Type B pancreatic cell (in vitro differentiated cells): ENCODE measurements at places on chromosomes 5 and 9. TPM values are rescaled to one million over a fixed set of nuclear protein-coding genes. Genes with fewer than 3 reads are reported as not detected.

- peaks cover 26% of the 10 kb centered on the region for H3K36me3 ChIP-seq
- no peaks in the 10 kb centered on the region for H3K27me3 ChIP-seq
- H3K27ac ChIP-seq = no peak overlapping the region
These were observed 12.4 kb downstream of the POLK start for GRCh38 chr5:75524071-75524470.

DNA sequence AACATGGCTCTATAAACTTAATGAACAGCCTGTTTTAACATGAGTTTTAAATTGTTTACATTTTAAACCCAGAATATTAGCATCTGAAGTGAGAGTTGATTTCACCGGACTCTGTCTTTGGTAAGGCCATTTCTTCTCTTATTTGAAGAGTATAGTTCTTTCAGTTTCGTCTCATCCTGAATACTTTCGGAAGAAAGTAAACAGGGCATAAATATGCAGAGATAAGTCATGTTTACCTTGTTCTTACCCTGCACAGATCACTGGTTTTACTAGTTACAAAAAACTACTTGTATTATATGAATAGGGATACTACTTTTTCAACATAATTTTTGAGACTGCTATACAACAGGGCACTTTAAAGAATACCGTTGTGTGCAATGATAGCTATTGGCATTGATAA lies 656.3 kb upstream of the ZNF608 start:
- DNase-seq = no peak
- H3K4me1 ChIP-seq = peaks cover 10% of the 10 kb centered on the region
- H3K27me3 ChIP-seq = no peaks in the 10 kb centered on the region
- H3K36me3 ChIP-seq = peaks cover 3% of the 10 kb centered on the region
- H3K4me3 ChIP-seq = peak overlapping the region; percentile 53

- H3K4me1 ChIP-seq = peaks cover 7% of the 10 kb centered on the region
- no peaks in the 10 kb centered on the region for H3K27me3 ChIP-seq
- H3K27ac ChIP-seq = no peak overlapping the region
- no peak overlapping the region for H3K4me3 ChIP-seq
- H3K36me3 ChIP-seq = peaks cover 4% of the 10 kb centered on the region
- no peak for DNase-seq
These were observed 90.1 kb downstream of the COL5A1 start for GRCh38 chr9:134731497-134732391.

DNA sequence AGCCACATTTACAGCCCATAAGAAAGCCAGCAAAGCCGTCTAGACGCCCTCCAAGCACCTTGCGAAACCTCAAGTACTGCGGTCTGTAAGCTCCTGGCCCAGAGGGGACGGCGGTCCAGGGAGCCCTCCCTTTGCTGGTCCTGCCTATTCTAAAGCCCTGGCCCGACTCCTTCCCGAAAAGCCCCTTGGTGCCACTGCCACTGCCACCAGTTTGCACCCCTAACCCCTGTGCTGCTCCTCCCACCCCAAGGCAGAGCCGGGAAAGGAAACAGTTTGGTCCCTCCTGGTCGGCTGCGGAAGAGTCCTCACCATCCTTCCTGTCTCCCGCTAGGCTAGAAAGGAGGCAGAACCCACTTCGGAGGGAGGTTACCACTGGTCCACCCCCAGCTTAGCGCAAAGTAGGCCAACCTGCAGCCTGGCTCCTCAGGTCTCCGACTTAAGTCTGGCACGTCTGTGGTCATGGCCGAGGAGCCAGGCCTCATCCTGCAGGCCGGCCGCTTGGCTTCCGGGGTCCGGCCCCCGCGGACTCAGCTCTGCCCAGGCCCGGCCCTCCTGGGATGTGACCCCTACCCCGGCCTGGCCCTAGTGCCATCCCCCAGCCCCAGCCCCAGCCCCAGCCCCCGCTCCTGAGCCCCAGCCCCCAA lies 916 bp downstream of the TOR1A start:
- H3K27ac ChIP-seq = no peak overlapping the region
- peaks cover 12% of the 10 kb centered on the region for H3K36me3 ChIP-seq
- H3K4me3 ChIP-seq = peak overlapping the region; percentile 92
- no peaks in the 10 kb centered on the region for H3K27me3 ChIP-seq
- peaks cover 10% of the 10 kb centered on the region for H3K4me1 ChIP-seq
- no peak for DNase-seq

GRCh38 chr9:108134486-108135128 lies 645.0 kb upstream of the KLF4 start:
- H3K36me3 ChIP-seq = no peaks in the 10 kb centered on the region
- H3K27me3 ChIP-seq = no peaks in the 10 kb centered on the region
- no peak for DNase-seq

GRCh38 chr9:36136894-36137391 lies 410 bp downstream of the GLIPR2 start:
- DNase-seq = no peak
- peak overlapping the region; percentile 82 for H3K27ac ChIP-seq
- peaks cover 56% of the 10 kb centered on the region for H3K27me3 ChIP-seq

DNA sequence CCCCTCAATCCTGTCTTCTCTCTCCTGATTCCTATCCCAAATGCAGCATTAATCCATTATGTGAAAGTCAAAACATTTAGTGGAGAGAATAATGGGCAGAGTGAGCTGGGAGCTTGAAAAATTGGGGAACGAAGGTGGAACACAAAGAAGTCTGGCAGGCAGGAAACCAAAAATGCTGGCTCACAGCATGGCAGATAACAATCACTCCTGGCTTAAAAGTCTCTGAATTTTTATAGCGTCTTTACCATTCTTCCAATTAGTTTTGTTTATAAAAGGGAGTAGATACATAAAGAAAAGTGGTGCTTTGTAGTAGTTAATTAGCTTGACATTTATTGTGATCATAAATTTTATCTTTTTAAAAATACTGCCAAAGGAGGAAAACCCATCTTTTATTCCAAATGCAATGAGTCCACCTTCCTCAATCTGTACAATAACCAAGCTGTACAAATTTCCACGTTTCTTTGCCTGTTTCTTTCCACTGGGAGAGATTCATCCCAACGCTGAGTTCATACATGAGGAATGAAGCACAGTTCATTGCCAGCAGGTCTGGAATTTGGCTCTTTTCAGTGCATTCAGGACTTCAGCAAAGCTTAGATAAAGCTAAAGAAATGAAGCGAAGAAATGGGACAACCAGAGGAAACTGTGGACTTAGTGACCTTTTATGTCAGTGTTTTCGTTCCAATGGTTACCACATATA lies 174.7 kb downstream of the HMHB1 start:
- H3K4me1 ChIP-seq = peaks cover 6% of the 10 kb centered on the region
- H3K4me3 ChIP-seq = no peak overlapping the region
- H3K36me3 ChIP-seq = peaks cover 4% of the 10 kb centered on the region
- peak overlapping the region; percentile 22 for H3K27ac ChIP-seq
- peaks cover 5% of the 10 kb centered on the region for H3K27me3 ChIP-seq

DNA sequence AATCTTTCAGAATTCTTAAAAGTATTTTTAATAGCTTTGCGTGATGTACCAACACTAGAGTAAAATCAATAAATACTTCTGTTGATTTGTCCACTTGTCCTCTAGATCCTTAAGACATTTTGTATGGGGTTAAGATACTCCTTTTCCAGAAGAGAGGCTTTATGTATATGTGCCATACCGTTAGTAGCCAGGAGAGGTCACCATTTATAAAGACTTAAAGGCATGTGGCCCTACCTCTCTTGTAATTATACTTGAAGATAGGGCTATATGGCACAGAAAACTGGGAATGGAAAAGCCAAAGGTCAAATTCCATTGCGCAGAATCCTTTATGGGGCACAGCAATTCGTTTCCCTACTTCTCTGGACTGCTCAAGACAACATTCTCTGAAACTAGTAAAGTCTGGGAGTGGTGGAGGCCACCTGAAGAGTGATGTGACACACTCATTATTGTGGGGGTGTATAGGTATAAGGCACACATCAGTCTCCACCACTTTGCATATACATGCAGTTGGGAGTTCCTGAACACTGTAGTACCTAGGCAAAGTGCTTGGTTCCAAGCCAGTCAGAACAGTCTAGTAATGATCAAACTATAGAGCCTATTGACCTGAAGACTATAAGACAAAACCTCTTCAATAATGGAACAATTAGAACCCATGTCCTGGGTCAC lies 140.1 kb upstream of the FBXL17 start:
- H3K27me3 ChIP-seq = peaks cover 45% of the 10 kb centered on the region
- H3K4me1 ChIP-seq = peaks cover 20% of the 10 kb centered on the region
- no peaks in the 10 kb centered on the region for H3K36me3 ChIP-seq
- H3K4me3 ChIP-seq = no peak overlapping the region
- H3K27ac ChIP-seq = no peak overlapping the region

DNA sequence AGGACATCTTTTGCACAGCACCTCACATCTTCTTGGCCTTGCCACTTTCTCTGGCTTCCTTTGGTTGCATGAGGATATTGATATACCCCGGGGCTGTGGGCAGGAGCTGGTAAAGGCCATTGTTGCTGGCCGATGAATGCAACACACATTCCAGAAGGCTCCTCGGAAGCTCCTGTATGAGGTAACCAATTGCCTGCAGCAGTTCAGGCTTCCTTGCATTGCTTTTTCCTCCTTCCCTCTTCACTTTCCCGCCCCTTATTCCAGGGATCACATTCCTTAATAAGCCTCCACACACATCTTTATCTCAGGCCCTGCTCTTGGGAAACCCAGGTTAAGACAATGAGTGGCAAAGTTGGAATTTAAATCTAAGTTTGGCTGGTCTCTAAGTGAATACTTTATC lies 505.4 kb upstream of the CLINT1 start:
- H3K4me3 ChIP-seq = no peak overlapping the region
- no peaks in the 10 kb centered on the region for H3K36me3 ChIP-seq
- H3K27ac ChIP-seq = no peak overlapping the region
- no peaks in the 10 kb centered on the region for H3K27me3 ChIP-seq
- H3K4me1 ChIP-seq = no peaks in the 10 kb centered on the region
- no peak for DNase-seq

- H3K4me3 ChIP-seq = no peak overlapping the region
- peaks cover 12% of the 10 kb centered on the region for H3K4me1 ChIP-seq
- DNase-seq = no peak
- H3K36me3 ChIP-seq = peaks cover under 1% of the 10 kb centered on the region
- no peak overlapping the region for H3K27ac ChIP-seq
These were observed 14.7 kb downstream of the RFK start for GRCh38 chr9:76379494-76379893.

DNA sequence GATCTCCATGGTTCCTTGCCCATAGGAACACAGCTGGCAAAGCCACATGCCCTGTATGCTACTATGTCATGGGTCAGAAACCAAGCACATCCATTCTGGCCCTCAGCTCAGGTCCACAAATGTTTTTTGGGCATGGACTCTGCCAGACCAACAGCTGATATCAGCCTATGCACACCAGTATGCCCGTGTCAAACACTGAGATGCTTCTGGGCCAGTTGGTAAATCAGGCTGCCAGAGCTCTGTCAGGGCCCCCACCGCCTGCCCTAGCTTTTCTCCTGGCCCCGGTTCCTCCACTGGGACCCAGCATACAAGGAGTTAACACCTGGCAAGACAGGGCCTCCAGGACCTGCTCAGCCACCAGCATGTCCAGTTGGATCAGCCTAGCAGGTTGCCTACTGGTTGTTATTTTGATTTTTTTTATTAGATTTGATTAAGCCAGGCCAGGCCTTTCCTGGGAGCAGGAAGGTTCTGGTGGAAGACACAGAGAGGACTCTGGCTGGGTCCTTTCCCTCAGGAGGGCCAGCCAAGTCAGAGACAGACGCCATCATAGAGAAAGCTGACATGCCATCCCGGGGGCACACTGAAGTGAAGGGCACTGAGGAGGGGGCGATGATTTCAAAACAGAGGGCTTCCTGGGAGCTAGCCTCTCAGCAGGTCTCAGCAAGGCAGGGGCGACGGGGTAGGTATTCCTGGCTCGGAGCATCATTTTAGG lies 65.8 kb downstream of the TSTD2 start:
- no peaks in the 10 kb centered on the region for H3K36me3 ChIP-seq
- no peak overlapping the region for H3K27ac ChIP-seq
- no peak overlapping the region for H3K4me3 ChIP-seq
- peaks cover 6% of the 10 kb centered on the region for H3K4me1 ChIP-seq
- peak; percentile 47 for DNase-seq

GRCh38 chr5:124658867-124659557 lies 87.4 kb downstream of the ZNF608 start:
- peaks cover 57% of the 10 kb centered on the region for H3K4me1 ChIP-seq
- H3K27me3 ChIP-seq = no peaks in the 10 kb centered on the region
- no peaks in the 10 kb centered on the region for H3K36me3 ChIP-seq
- peak overlapping the region; percentile 42 for H3K4me3 ChIP-seq
- DNase-seq = no peak
- H3K27ac ChIP-seq = peak overlapping the region; percentile 10

DNA sequence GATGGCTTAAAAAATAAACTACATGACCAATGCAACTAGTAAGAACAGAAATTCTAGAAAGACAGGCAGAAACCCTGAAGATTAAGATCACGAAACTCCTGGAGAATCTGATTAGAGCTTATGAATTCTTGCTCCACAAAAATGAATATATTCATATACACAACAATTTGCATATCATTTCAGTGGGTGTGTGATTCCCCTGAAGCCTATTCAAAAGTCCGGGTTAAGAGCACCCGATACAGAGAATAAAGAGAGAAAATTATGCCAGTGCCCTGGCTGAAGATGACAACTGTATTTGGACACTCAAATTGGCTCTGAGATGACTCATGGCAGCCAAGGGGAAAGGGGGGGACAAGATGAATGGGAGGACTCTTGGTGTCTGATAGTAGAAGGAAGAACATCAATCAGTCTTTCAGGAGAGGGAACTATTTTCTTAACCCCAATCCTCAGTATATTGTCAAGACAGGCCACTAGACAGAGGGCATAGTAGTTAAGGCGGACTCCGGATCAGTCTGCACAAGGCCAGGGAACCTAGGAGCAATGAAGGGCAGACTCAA lies 6.0 kb downstream of the TMOD1 start:
- H3K27me3 ChIP-seq = peaks cover 36% of the 10 kb centered on the region
- H3K36me3 ChIP-seq = no peaks in the 10 kb centered on the region
- peak; percentile 1 for DNase-seq
- peaks cover 5% of the 10 kb centered on the region for H3K4me1 ChIP-seq
- no peak overlapping the region for H3K27ac ChIP-seq

GRCh38 chr5:5481633-5482032 lies 59.2 kb downstream of the ICE1 start:
- H3K4me1 ChIP-seq = no peaks in the 10 kb centered on the region
- no peak overlapping the region for H3K4me3 ChIP-seq
- H3K36me3 ChIP-seq = peaks cover 28% of the 10 kb centered on the region

GRCh38 chr9:89606049-89606623 lies 1.3 kb downstream of the GADD45G start:
- DNase-seq = no peak
- peaks cover 9% of the 10 kb centered on the region for H3K27me3 ChIP-seq
- peak overlapping the region; percentile 92 for H3K27ac ChIP-seq
- H3K4me1 ChIP-seq = peaks cover 20% of the 10 kb centered on the region
- H3K36me3 ChIP-seq = no peaks in the 10 kb centered on the region

Gene RELL2
- total RNA-seq = 6.9 and 8.1 TPM in 2 replicates

Gene RC3H2
- total RNA-seq = 57.7 TPM in 2 replicates

Gene CDX1
- 5.0 and 13.4 TPM in 2 replicates for total RNA-seq

Gene NRG2
- 0.24 and 1.4 TPM in 2 replicates for total RNA-seq

Gene SPATA31A1
- not detected in 2 replicates for total RNA-seq

Gene SPINK14
- total RNA-seq = not detected in 2 replicates

Gene MTMR12
- total RNA-seq = 22.8 and 23.5 TPM in 2 replicates

Gene CYLC2
- total RNA-seq = not detected in 2 replicates

Gene RGMB
- 16.7 and 36.5 TPM in 2 replicates for total RNA-seq

Gene DCAF12
- 42.4 and 45.3 TPM in 2 replicates for total RNA-seq
